ENCODE measurements at places on chromosomes 1 and 21.
A peak's percentile ranks its signal among the peaks of the same experiment; 100 is the strongest.

DNA sequence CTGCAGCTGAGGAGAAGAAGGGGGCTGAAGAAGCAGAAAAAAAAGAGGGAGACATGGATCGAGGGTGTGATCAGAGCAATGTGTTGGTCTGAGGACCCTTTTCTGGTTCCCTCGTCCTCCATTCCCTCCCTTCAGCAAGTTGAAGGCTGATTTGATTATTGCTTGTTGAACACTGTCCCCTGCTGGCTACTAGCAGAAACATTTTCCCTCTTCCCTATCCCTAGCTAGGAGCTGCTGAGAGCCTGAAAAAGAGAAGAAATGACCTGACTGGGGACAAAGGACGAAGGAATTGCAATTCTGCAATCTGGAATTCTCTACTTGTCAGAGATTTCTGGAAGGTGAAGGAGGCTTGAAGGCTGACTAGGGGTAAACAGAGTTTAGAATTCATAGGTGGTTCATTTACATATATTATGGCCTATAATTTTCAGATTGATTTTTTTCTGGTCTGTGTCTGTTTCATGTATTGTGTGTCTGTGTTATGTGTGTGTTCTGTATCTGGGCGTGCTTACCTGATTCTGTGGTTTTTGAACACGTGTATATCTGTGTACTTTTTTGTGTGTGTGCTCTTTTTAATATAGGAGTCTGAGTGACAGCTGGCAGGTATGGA, 9.8 kb downstream of the NHLH1 start:
- peak; percentile 48 for DNase-seq

DNA sequence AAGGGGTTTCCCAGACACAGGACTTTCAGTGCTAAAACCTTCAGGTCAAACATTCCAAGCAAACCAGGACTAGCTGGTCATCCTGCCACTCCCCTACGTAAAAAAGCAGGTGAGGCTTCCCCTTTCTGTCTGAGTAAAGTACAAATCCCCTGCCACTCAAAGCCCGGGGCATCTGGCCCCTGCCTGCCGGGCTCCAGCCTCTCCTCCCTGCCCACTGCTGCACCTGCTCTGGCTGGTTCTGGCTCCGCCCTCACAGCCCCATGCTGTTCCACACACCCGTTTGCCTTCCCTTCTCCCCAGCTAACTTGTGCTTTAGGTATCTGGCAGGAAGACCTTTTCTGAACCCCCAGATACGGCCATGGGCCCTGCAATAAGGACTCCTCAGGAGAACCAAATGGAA, 23.3 kb upstream of the S100A7 start:
- peak; percentile 91 for DNase-seq

DNA sequence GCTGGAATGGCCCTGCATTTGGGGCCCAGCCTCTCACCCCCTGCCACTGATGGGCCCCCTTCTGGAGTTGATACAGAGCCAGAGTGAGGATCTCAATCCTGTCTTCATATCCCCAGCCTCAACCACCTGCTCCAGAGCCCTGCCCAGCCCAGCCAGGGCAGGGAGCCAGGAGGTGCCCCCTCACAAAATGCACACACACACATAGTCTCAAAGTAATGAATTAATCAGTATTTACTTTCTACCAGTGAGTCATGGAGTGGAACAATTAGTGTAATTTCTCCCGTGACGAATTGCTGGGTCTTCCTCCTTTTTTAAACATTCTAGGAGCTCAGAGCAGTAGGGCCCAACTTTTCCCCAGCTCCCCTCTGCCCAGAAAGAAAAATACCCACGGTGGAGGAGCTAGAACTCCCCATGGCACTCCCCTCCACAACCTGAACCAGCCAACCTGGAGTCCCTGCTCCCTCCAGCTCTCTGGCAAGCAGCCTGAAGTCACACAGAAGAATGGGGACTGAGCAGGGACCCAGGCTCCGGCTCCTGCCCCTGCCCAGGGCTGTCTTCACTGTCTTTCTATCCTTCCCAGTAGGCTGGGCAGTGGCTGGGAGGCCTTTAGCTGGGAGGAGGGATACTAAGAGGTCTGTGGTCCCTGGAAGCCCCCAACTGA, 29.3 kb downstream of the SDC3 start:
- DNase-seq: peak; percentile 72

DNA sequence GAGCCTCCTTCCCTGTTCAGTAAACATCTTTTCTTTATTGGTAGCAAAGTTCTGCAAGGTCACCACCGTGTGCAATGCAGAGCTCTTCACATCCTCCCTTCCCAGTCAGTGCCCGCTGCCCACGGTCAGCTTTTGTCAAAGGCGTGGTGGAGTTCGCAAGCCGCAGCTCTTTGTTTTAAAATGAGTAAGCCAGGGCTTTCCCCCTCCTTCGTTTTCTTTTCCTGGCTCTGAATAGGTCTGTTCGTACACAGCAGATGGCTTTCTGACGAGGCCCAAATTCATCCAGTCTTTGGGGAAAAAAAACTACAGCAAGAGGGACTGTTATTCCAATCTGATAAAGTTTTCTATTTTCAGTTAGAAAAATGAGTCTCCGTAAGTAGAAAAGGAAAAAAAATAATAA, 153.2 kb downstream of the LRIG2 start:
- no peak for DNase-seq

- DNase-seq: no peak
Measured at GRCh38 chr1:112850034-112850757, 105.8 kb downstream of the SLC16A1 start.

GRCh38 chr21:17658931-17659330, 46.2 kb upstream of the BTG3 start:
- DNase-seq: no peak

Data from NCI-H774 (cell line).